Activated CD8-positive, alpha-beta T cell treated with anti-CD3 and anti-CD28 coated beads for 36 hours (primary cell): ENCODE measurements at places on chromosomes 7 and 10. TPM values are rescaled to one million over a fixed set of nuclear protein-coding genes. Genes with fewer than 3 reads are reported as not detected.

DNA sequence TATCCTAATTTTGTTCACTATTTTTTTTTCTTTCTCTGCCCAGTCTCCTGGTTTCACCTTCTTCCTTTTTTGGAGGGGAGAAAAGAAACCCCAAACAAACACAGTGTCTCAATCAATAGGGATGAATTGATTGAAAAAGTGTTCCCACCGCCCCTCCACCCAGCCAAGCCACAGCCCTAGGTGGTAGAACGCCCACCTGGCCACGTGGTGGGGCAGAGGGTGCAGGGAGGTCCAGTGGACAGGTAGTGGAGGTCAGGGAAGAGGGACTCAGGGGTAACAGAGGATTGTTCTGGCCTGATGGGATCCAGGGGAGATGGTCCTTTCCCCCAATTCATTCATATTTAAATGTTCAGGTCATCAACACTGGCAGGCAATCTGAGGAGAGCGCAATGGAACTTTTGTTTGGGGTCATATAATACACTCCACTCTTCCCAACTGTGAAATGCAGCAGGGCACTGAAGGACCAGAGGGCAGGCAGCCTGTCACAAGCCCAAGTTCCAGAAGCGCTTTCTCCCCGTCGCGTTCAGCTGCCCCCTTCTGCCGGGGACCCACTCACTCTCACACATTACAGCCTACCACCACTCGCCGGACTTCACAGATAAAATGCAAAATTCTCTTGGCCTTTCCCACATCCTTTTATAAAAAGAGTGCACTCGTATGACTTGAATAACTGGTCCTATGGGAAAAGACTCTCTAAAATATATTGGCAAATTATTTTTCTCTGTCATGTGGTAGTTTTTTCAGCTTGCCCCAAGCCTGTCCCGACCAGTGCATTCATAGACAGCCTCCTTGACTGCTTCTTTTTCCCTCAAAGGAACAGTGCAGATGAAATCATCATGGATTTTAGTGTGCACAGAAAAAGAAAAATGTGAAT, 1.6 kb downstream of the INHBA start:
- DNase-seq = no peak

The TEX47 gene
- not detected for total RNA-seq

The HECTD2 gene
- total RNA-seq = 2.7 TPM

GRCh38 chr10:75061709-75062505, 49.5 kb upstream of the SAMD8 start:
- DNase-seq = no peak
